ENCODE measurements at places on chromosomes 7 and 10. TPM values are rescaled to one million over a fixed set of nuclear protein-coding genes. Genes with fewer than 3 reads are reported as not detected.

GRCh38 chr7:129775695-129776361, 164.3 kb downstream of the NRF1 start:
- no peaks in the 10 kb centered on the region for H3K36me3 ChIP-seq
- no peak overlapping the region for H3K27ac ChIP-seq
- peak; percentile 69 for DNase-seq
- no peaks in the 10 kb centered on the region for H3K4me1 ChIP-seq
- H3K27me3 ChIP-seq, result no peaks in the 10 kb centered on the region

GRCh38 chr7:6618621-6619020, 3.2 kb downstream of the ZNF853 start:
- H3K4me1 ChIP-seq, result no peaks in the 10 kb centered on the region
- peaks cover 9% of the 10 kb centered on the region for H3K36me3 ChIP-seq
- no peak overlapping the region for H3K27ac ChIP-seq

GRCh38 chr10:3502673-3503072, 282.3 kb downstream of the KLF6 start:
- H3K4me1 ChIP-seq, result no peaks in the 10 kb centered on the region
- no peak for DNase-seq
- H3K36me3 ChIP-seq, result no peaks in the 10 kb centered on the region
- no peak overlapping the region for H3K27ac ChIP-seq
- no peak overlapping the region for H3K4me3 ChIP-seq

- no peak for DNase-seq
- no peaks in the 10 kb centered on the region for H3K27me3 ChIP-seq
- H3K4me1 ChIP-seq, result no peaks in the 10 kb centered on the region
- no peak overlapping the region for H3K27ac ChIP-seq
These were observed 18.3 kb downstream of the FZD9 start for GRCh38 chr7:73451780-73452398.

- DNase-seq, result no peak
- no peak overlapping the region for H3K27ac ChIP-seq
- H3K4me1 ChIP-seq, result no peaks in the 10 kb centered on the region
- no peaks in the 10 kb centered on the region for H3K36me3 ChIP-seq
These were observed 73.2 kb downstream of the SFMBT2 start for GRCh38 chr10:7337431-7338171.

DNA sequence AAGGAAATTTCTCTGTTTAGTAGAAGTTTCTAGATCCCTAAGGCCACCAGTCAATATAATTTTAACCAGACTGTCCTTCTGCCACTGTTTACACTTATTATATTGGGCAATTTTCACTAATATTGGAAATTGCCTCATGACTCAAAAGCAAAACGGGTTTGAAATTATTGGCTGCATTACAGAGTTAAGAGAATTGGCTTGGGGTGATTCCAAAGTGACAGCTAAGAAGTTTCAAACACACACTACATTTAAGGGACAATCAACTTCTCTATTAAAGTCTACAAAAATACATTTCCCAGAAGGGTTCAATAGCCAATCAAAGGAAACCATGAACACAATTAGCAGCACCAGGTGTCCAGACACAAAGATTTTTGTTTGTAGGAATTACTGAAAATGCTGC, 111.9 kb downstream of the NEBL start:
- H3K27me3 ChIP-seq, result no peaks in the 10 kb centered on the region
- no peak for DNase-seq
- no peaks in the 10 kb centered on the region for H3K36me3 ChIP-seq
- H3K4me3 ChIP-seq, result no peak overlapping the region

DNA sequence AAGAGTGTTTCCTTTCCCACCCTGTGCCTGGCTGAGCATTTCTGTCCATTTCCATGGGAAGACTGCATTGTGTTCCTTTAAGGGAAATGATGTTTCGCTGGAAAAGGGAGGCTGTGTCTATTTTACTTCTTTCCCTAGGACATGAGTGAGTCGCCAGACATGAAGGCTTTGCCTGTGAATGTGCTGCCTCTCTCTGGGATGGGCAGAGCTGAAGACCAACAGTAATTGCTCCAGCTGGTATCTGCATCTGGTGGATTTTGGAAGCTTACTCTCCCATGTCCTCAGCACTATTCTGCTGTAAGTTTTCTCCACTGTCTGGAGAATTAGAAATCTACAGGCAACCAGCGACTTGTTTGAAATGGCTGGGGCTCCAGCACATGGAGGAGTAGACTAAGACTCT, 264.6 kb upstream of the BMPER start:
- no peaks in the 10 kb centered on the region for H3K27me3 ChIP-seq
- H3K27ac ChIP-seq, result no peak overlapping the region
- H3K36me3 ChIP-seq, result peaks cover 4% of the 10 kb centered on the region
- no peaks in the 10 kb centered on the region for H3K4me1 ChIP-seq

DNA sequence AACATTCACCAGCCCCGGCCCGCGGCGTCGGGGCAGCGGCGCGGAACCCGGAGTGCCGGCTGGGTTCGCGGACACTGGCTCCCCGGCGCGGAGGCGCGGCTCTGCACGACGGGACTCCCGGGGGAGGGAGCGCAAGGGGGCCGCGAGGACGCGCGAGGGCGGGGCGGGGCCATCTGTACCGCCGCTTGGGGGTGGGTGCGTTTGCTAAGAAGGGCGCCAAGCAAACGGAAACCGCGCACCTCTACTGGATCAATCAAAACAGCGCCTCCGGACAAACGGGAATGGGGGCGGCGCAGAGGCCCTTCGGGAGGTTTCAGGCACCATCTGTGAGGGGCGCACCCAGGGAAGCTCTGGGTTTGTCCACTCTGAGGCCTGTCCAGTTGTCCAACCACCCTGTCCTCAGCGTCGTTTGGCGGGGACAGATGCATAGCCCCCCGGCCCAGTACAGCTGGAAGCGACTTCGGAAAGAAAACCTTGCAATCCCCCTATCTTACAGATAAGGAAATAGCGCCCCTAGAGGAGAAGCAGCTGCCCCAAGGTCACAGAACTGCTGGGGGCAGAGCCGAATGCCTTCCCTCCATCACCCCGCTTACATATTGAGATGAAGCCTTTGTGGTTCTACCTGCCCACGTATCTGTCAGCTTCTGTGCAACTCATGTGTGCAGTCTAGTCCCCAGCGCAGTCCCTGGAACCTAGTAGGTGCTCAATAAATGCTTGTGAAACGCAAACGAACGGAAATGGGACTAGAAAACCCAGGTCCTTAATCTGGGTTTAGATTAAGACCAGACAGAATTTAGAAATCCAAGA, 10.7 kb upstream of the SLIT1 start:
- no peaks in the 10 kb centered on the region for H3K36me3 ChIP-seq
- H3K27ac ChIP-seq, result no peak overlapping the region
- no peak overlapping the region for H3K4me3 ChIP-seq
- H3K27me3 ChIP-seq, result no peaks in the 10 kb centered on the region
- no peaks in the 10 kb centered on the region for H3K4me1 ChIP-seq

DNA sequence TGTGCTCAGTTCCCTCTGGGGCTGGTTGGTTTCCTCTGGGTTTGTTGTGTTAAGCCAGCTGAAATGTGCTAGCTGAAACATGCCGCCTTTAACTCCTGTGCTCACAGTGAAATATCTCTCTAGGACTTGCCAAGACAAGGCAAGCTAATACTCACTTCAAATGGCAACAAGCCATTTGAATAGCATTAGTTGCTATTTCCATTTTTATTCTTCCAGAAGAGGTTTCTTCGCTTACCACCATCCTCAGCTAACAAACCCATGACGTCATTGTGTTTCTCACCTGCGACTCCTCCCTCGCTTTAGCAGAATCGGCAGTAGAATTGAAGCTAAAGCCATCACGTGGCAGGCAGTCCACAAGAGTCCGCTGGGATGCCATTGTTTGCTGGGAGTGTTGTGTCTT, 61.3 kb downstream of the ZNF22 start:
- H3K4me1 ChIP-seq, result no peaks in the 10 kb centered on the region
- no peak overlapping the region for H3K4me3 ChIP-seq
- H3K27me3 ChIP-seq, result no peaks in the 10 kb centered on the region
- H3K27ac ChIP-seq, result no peak overlapping the region
- DNase-seq, result no peak

DNA sequence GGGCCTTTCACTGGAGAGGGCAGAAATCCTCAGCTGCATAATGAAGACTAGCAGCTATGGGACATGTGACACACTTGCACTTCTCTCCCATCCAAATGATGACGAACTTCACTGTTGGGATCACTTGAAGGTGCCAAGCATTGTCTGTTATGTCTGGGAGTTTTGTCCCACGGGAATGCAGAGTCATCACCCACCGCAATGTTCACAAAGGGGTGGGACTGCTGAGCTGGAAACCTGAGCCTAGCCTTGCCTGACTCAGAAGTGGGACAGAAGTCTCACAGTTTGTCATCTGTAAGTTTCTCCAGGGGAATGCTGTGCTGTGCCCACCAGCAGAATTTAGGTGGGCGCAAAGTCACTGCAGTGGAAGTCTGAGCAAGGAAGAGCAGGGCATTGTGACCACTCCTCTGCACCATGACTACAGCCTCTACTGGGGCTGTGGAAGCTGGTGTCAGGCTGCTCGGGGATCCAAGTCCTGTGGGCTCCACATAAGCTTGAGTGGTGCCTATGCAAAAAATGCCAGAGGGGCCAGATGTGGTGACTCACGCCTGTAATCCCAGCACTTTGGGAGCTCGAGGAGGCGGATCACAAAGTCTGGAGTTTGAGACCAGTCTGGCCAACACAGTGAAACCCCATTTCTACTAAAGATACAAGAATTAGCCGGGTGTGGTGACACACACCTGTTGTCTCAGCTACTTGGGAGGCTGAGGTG, 472.0 kb upstream of the CNTNAP2 start:
- H3K4me1 ChIP-seq, result no peaks in the 10 kb centered on the region
- H3K27ac ChIP-seq, result no peak overlapping the region

DNA sequence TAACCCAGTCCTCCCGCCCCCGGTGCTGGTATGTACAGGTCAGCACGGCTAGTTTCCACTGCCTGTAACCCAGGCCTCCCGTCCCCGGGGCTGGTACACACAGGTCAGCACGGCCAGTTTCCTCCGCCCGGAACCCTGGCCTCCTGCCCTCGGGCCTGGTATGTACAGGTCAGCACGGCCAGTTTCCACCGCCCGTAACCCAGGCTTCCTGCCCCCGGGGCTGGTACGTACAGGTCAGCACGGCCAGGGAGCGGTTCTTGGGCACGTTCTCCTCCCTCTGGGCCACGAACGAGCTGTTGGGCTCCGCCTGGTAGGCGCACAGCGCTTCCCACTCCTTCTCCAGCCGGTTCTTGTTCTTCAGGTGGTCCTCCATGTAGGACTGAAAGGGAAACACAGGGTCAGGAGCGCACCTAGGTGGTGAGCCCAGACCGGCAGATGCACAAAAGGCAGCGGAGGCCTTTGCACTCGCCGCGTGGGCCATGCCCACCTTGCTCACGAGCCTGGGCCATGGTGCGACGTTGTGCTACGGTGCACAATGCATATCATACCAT, 284.4 kb downstream of the DNAJB6 start:
- no peaks in the 10 kb centered on the region for H3K27me3 ChIP-seq
- no peak overlapping the region for H3K27ac ChIP-seq
- H3K36me3 ChIP-seq, result no peaks in the 10 kb centered on the region
- peak; percentile 77 for DNase-seq
- no peaks in the 10 kb centered on the region for H3K4me1 ChIP-seq

- H3K27me3 ChIP-seq, result no peaks in the 10 kb centered on the region
- H3K4me1 ChIP-seq, result no peaks in the 10 kb centered on the region
- no peak overlapping the region for H3K27ac ChIP-seq
These were observed 157.2 kb upstream of the SLC25A13 start for GRCh38 chr7:96479015-96479645.

DNA sequence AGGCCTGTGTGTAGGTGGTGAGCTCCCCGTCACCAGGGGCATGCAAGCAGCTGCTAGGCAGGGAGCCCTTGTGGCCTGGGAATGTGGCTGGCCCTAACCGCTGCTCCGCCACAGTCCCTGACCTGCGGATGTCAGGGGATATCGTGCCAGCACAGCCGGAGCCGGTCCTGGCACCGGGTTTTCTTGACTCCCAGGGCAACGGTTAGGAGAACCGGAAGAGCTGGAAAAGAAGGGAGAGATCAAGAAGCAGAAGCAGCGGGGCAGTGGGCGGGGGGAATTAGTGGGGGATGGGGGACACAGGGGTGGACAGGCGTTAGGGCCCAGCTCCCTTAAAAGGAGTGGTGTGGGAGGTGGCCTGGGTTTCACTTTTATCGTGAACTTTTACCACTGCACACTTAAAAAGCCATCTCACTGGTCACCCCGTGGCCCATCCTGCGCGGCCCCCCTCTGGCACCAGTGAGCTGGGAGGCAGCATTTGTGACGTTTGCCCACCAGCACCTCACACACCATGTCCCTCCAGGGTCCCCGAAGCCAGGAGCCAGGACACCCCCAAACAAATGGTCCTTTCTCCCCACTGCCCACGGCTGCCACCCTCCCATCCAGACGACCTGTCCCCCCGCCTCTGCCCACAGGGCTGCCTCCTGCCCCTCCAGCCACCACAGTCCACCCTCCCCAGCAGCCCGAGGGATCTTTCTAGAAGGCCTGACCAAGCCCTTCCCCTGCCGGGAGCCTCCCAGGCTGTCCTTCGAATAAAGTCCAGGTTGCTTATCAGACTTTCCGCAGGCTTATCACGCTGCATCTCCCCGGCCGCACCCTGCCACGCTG, 1.8 kb upstream of the MICALL2 start:
- peak; percentile 88 for DNase-seq
- H3K27ac ChIP-seq, result no peak overlapping the region
- no peaks in the 10 kb centered on the region for H3K27me3 ChIP-seq
- no peaks in the 10 kb centered on the region for H3K36me3 ChIP-seq
- H3K4me3 ChIP-seq, result no peak overlapping the region
- H3K4me1 ChIP-seq, result no peaks in the 10 kb centered on the region

DNA sequence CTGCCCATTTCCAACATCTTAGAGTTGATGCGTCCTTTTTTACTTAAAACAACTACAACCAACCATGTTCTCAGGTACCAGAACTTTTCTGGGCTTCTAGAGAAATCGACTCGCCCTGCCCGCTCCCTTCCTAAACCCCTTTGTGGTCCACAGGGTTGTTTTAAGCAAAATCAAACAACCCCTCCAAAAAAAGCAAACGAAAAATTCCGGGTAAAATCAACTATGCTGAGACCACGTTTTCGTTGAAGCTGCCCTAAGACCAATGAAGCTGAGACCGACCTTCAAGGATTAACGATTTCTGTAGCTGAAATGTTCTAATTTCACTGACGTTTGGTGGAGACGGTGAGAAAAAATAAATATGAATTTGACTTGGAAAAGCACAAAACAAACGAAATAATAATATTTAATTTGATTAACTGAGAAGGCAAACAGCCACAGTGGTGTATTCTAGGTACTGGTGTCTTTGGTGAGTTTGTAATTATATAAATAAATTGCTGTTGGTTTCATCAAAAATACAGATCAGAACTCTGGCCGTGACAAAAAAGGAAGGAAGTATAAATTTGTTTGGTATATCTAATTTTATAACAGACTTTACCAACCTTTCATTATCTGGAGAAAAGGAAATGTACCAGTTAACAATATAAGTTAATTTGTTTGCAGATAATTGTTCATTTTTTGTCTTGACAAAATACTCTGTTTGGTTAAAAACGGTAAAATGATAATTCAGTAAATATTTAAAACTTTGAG, 4.7 kb upstream of the IGF2BP3 start:
- H3K27me3 ChIP-seq, result no peaks in the 10 kb centered on the region
- DNase-seq, result no peak
- H3K36me3 ChIP-seq, result no peaks in the 10 kb centered on the region
- no peak overlapping the region for H3K4me3 ChIP-seq

GRCh38 chr10:128576943-128577670, 450.9 kb upstream of the MKI67 start:
- H3K27me3 ChIP-seq, result no peaks in the 10 kb centered on the region
- no peak for DNase-seq
- no peak overlapping the region for H3K27ac ChIP-seq
- H3K4me1 ChIP-seq, result no peaks in the 10 kb centered on the region

KCNIP2 gene
- 4.3 TPM for polyA plus RNA-seq

SORCS3 gene
- not detected for polyA plus RNA-seq

DRGX gene
- polyA plus RNA-seq, result not detected

PNLIPRP2 gene
- polyA plus RNA-seq, result 4.3 TPM

MRC1 gene
- polyA plus RNA-seq, result 29.3 TPM

CNNM1 gene
- 0.25 TPM for polyA plus RNA-seq

CAMK2B gene
- polyA plus RNA-seq, result 12.8 TPM

COL13A1 gene
- 32.8 TPM for polyA plus RNA-seq

PRSS37 gene
- polyA plus RNA-seq, result not detected

GPNMB gene
- 60.2 TPM for polyA plus RNA-seq

Data from aorta (tissue), 5 donors.